ENCODE measurements at places on chromosomes 5 and 9. TPM values are rescaled to one million over a fixed set of nuclear protein-coding genes. Genes with fewer than 3 reads are reported as not detected.

BTNL3 gene
- not detected for total RNA-seq

BTNL8 gene
- total RNA-seq = not detected

C6 gene
- total RNA-seq = not detected

KLHL3 gene
- 0.18 TPM for total RNA-seq

TRIM36 gene
- total RNA-seq = 1.8 TPM

NTNG2 gene
- total RNA-seq = 3.4 TPM

ITK gene
- not detected for total RNA-seq

RMI1 gene
- total RNA-seq = 10.3 TPM

FOXD4 gene
- 0.56 TPM for total RNA-seq

PFN3 gene
- not detected for total RNA-seq

F2RL2 gene
- 5.5 TPM for total RNA-seq

TEK gene
- 0.12 TPM for total RNA-seq

AK8 gene
- 0.90 TPM for total RNA-seq

PCDHA8 gene
- total RNA-seq = not detected

ENTREP1 gene
- total RNA-seq = 0.71 TPM

CDO1 gene
- not detected for total RNA-seq

CLPTM1L gene
- 159 TPM for total RNA-seq

PPP2R2B gene
- 0.12 TPM for total RNA-seq

SUSD1 gene
- 12.3 TPM for total RNA-seq

GLDC gene
- 13.1 TPM for total RNA-seq

VCAN gene
- 14.9 TPM for total RNA-seq

KCNN2 gene
- 0.16 TPM for total RNA-seq

FAM78A gene
- total RNA-seq = 0.22 TPM

CDH18 gene
- not detected for total RNA-seq

SEMA6A gene
- 0.18 TPM for total RNA-seq

TAF11L10 gene
- total RNA-seq = not detected

PNPLA7 gene
- total RNA-seq = 0.61 TPM

RPL12 gene
- 2,677 TPM for total RNA-seq

SNCAIP gene
- not detected for total RNA-seq

CD72 gene
- total RNA-seq = not detected

AQP7 gene
- total RNA-seq = 0.35 TPM

OTP gene
- 0.19 TPM for total RNA-seq

CKMT2 gene
- not detected for total RNA-seq

THBS4 gene
- total RNA-seq = not detected

DNAJA1 gene
- total RNA-seq = 238 TPM

ZBTB26 gene
- total RNA-seq = 1.9 TPM

TSSK1B gene
- total RNA-seq = not detected

GABBR2 gene
- 0.08 TPM for total RNA-seq

SPATA9 gene
- total RNA-seq = not detected

ZNF883 gene
- total RNA-seq = 1.1 TPM

KIAA1958 gene
- total RNA-seq = 2.2 TPM

QRFP gene
- total RNA-seq = not detected

IFNA21 gene
- total RNA-seq = not detected

SPINK1 gene
- total RNA-seq = not detected

AK6 gene
- 47.9 TPM for total RNA-seq
